ENCODE measurements at places on chromosomes 2 and 18.

DNA sequence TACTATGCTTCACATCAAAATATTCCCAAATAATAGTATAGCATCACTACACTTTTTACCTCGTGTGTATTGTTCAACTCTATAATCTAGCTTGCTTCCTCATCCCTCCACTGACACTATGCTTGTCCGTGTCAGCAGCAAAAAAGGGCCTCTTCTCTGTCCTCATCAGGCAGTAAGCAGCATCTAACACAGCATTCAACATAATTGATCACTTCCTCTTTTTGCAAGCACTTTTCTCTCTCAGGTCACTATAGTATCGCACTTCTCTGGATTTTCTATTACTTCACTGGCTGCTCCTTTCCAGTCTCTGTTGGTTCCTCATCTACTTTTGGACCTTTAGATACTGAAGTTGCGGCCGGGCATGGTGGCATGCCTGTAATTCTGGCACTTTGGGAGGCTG, 64.9 kb upstream of the ZSWIM2 start:
- no peak for DNase-seq

DNA sequence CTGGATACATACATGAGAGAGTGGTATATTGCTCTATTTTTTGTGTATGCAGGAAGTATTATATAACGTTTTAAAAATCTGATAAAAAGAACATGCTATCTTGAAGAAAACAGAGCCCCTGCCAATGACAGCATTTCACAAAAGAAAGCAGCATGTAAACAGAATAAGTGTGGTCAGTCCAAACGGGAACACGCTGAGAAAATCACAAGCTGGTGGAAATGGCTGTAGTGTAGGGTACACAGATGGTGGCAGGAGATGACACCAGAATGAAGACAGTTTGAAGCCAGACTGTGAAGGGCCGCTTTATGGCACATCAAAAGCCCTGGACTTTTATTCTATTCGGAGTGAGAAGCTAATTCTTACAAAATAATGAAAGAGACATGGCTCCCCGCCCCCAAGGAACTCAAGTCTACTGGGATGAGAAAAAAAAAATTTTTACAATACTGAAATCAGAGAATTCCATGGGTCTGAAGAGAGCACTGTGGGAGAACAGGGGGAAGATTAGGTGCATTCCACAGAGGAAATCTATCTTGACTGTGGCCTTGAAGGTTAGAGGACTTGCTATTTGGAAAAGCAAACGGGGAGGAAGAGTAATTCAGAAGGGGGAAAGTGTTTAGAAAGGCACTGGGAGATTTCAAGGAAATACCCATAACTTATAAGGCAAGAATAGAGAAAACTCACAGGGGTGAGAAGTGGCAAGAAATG, 217.7 kb upstream of the SMAD7 start:
- DNase-seq, result no peak

- DNase-seq, result no peak
These were observed 50.5 kb upstream of the TSPYL6 start for GRCh38 chr2:54306556-54306955.

DNA sequence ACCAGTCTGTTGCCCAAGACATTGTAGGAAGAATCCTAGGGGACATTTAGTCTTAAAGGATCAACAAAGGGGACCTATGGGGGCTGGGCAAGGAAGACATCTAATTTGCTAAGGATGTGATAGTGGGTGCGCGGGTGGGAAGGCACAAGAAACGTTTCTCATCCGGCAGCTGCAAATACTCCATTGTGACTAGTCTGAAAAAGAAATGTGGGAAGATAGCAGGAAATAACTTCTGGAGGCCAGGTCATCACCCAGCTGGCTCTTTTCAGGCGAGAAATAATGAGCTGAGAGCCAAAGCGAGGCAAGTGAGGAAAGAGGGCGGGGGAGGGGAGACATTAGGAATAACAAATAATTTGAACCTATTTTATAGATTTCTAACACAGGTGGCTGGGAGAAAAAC, 70.3 kb upstream of the NCK2 start:
- no peak for DNase-seq

DNA sequence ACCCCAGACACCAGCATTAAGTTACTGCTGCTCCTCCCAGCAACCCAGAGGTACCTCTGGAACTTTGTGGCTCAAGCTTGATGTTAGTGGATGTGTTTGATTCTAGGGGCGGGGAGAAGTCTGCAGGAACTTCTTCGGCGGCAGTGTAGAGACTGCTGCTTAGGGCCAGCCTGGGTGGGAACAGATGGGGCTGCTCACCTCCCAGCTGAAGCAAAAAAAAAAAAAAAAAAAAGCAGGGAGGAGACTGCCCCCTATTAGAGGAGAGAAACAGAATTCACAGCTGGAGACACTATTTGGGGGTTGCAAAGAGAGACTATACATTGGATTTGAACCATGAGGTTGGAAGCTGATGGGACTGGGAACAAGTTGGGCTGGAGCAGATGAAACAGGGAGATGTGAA, 28.6 kb upstream of the FAM136A start:
- no peak for DNase-seq

GRCh38 chr2:236363711-236364277, 99.6 kb upstream of the ASB18 start:
- no peak for DNase-seq

DNA sequence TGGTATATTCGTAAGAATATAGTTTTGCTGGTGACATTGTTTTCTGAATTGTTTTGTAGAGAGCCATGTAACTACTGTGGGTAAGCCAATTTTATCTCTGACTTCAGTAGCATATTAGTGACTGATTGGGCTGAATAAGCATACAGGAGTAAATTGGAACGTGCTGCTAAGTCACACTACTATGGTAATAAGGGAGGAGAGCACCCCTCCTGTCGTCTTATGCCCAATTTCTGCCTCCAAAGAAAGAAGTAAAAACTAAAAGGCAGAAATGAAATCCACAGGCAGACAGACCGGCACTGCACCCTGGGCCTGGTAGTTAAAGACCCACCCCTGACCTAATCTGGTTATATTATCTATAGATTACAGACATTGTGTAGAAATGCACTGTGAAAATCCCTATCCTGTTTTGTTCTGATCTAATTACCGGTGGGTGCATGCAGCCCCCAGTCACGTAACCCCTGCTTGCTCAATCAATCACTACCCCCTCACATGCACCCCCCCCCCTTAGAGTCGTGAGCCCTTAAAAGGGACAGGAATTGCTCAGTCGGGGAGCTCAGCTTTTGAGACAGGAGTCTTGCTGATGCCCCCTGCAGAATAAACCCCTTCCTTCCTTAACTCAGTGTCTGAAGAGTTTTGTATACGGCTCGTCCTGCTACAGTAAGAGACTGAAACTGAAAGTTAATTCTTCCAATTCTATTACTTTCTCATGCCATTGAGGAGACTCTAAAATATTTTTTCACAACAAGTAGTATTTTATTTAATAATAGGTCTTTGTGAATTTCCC, 167.0 kb downstream of the ZNF804A start:
- no peak for DNase-seq

DNA sequence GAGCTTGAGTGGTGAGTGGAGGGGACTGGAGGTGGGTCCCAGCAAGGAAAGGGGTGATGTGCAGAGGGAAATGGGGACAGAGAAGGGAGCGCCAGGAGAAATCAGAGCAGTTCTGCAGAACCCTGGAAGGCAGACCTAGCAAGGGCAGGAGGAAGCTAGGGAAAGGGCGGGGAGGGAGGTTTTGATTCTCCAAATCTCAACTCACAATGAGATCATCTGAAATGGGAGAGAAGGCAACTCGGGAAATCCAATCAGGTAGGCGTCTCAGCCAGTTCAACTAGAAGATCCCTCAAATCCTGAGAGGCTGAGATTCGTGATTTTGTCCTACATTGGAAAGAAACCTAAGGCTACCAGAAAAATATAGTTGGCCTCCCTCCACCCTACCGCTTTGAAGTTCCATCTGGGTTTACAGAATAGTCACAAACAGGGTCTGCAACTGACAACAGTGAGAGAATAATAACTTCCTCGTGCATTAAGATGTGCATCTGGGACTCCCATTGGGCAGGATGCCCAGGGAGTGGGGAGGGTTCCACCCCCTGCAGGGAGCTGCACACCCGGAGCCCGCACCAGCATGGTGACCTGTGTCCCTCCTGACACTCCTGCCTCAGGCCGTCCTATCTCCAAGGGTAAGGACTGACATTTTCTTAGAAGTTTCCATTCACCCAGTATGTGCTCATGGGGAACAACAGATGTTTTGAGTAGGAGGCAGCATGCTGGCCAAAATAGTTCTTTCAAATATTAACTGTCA, 113.3 kb upstream of the ODC1 start:
- DNase-seq, result no peak

GRCh38 chr2:112920923-112921532, 10.1 kb downstream of the IL37 start:
- no peak for DNase-seq

GRCh38 chr2:128868686-128869551, 550.3 kb upstream of the HS6ST1 start:
- DNase-seq, result no peak

GRCh38 chr2:177970670-177971454, 101.7 kb downstream of the PDE11A start:
- DNase-seq, result no peak

- DNase-seq, result no peak
These were observed 736.6 kb upstream of the ZEB2 start for GRCh38 chr2:145256551-145256950.

DNA sequence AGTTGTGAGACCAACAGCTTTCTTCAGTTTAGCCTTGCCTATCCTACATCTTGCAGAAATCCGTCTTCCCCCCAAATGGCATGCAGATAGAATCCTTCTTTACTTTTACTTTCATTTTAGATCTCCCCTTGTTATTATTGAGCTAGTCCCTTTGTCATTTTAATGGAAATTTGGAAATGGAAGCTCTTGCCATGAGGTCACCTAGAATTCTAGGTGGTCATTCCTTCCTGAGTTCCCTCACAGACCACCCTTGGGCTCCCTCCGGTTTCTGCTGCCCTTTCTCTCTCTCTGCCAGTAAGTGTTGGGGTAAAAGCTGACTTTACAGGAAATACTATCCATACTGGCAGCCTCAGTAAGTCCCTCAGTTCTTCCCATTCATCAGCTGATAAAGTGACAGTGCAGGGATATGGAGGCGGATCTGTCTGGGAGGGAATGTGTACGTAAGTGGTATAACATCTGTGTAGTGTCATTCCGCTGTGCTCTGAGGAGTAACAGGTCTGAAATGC, 30.2 kb downstream of the ARHGAP25 start:
- no peak for DNase-seq

GRCh38 chr2:55120634-55121359, 70.5 kb upstream of the RTN4 start:
- no peak for DNase-seq

DNA sequence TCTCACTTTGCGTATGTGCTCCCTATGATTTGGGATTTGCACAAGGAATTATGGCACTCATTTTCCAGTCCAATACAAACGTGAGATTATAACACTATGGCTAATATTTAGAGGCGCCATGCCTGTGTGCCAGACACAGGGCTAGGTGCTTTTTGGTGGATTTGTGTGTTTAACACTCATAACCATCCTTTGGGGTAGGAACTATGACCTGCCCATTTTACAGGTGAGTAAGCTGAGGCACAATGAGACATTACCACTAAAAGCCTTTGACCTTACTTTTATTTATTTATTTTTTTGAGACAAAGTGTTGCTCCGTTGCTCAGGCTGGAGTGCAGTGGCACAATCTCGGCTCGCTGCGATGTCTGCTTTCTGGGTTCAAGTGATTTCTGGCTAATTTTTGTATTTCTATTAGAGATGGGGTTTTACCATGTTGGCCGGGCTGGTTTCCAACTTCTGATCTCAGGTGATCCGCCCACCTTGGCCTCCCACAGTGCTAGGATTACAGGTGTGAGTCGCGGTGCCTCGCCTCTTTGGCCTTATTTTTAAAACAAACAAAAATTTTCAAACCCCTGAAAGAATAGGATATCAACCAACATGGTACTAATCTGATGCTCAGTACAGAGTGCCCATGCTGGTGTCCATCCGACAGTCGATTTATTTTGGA, 26.6 kb upstream of the GLI2 start:
- no peak for DNase-seq

DNA sequence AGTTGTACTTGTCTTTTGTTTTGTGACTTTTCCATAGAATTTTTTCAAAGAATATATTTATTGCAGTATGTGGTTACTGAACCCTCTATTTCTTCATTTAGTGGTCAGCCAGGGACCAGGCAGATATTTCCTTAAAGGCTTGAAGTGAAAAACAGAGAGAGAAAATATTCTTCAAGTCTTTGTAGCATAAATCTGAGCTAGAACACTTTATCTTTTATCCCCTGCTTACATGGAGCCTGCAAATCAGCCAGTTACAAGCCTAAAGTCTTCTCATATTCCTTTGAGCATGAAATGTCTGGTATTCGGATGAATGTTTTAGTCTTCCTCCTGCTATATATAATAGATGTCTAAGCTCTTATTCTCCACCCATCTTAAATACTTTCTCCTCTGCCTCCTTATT, 1557.5 kb upstream of the ACVR2A start:
- DNase-seq, result no peak

GRCh38 chr18:697800-698199, 14.6 kb downstream of the ENOSF1 start:
- DNase-seq, result no peak

GRCh38 chr2:31402388-31402787, 12.2 kb downstream of the XDH start:
- DNase-seq, result no peak

- DNase-seq, result no peak
These were observed 16.3 kb downstream of the MARCHF7 start for GRCh38 chr2:159728629-159729028.

GRCh38 chr18:23113576-23113975, 21.7 kb upstream of the CABLES1 start:
- no peak for DNase-seq

GRCh38 chr18:75214766-75215510, 4.3 kb downstream of the TSHZ1 start:
- no peak for DNase-seq

GRCh38 chr2:71592181-71592711, 138.9 kb downstream of the DYSF start:
- DNase-seq, result no peak

- DNase-seq, result no peak
These were observed 156.0 kb downstream of the SEPTIN10 start for GRCh38 chr2:109457794-109458193.

DNA sequence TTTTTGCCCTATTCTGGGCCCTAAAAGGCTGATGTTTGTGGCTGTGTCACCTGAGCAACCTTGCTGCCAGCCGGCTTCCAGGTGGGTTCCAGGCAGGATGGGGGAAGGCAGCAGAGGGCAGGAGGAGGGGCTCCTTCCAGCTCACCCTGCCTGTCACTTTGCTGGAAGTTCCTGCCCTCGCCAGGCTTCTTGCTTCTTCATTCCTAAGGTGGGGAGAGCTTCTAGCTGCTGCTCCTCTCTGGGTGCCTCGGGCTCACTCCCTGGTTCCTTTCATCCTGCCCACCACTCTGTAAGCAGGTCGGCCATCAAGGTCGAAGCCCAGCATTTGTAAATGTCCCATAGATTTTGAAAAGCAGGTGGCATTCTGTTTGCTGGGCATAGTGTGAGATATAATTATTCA, 249.4 kb upstream of the HS6ST1 start:
- DNase-seq, result no peak
